Bronchus fibroblast of lung (primary cell): ENCODE measurements at places on chromosomes 6 and 20. TPM values are rescaled to one million over a fixed set of nuclear protein-coding genes. Genes with fewer than 3 reads are reported as not detected.

The LINC00237 gene
- total RNA-seq: not detected in 2 replicates

The RPS6KA2 gene
- total RNA-seq: 44.2 and 49.3 TPM in 2 replicates

The CLDN20 gene
- not detected in 2 replicates for total RNA-seq

The MTFR2 gene
- total RNA-seq: 9.2 and 13.6 TPM in 2 replicates

The HFE gene
- total RNA-seq: 7.2 and 11.1 TPM in 2 replicates

The CRISP3 gene
- total RNA-seq: not detected in 2 replicates

The TPX2 gene
- 122 and 127 TPM in 2 replicates for total RNA-seq

The TRIM10 gene
- total RNA-seq: not detected in 2 replicates

The SLC32A1 gene
- not detected in 2 replicates for total RNA-seq

The BTN2A1 gene
- 4.4 and 5.1 TPM in 2 replicates for total RNA-seq

The DUSP15 gene
- total RNA-seq: 0.30 TPM in 1 of 2 replicates, not detected in the other
